ENCODE measurements at places on chromosomes 3 and 15.

DNA sequence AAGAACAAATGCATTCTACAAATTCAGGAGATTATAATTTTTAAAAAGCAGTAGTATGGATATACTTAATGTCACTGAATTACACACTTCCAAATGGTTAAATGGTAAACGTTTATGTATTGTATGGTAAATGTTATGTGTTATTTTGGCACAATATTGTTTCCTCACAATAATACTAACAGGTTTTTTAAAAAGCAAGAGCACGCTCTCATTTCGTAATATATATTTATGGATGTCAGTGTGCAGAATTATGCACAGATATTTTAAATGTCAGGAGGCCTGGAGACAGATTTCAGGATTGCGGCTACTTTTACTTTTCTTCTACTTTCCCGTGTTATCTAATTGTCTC, 533 bp downstream of the ZNF445 start:
- DNase-seq: no peak

GRCh38 chr15:58039079-58040035, 26.2 kb downstream of the ALDH1A2 start:
- DNase-seq: no peak

DNA sequence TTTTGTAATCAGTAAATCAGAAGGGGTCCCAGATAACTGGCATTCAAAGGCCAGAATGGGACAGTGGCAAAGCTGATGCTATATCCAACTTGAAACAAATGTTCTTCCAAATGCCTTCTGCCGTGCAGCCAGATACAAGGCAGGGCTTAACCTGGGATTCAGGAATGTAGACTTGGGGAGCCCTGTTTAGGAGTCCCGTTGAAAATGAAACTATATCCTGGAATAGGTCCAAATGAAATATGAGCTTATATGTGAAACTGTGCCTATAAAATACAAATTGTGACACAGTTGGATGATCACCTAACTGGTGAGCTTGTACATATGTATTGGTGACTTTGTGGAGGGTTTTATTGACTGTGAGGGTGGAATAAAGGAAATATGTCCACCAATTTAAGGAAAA, 28.7 kb downstream of the FRMD4B start:
- DNase-seq: no peak

- DNase-seq: no peak
Observed at GRCh38 chr3:195009616-195010015, 261.3 kb downstream of the XXYLT1 start.

GRCh38 chr3:142858043-142858442, 30.8 kb downstream of the PCOLCE2 start:
- no peak for DNase-seq

GRCh38 chr3:150270883-150271590, 137.1 kb upstream of the TSC22D2 start:
- DNase-seq: no peak

DNA sequence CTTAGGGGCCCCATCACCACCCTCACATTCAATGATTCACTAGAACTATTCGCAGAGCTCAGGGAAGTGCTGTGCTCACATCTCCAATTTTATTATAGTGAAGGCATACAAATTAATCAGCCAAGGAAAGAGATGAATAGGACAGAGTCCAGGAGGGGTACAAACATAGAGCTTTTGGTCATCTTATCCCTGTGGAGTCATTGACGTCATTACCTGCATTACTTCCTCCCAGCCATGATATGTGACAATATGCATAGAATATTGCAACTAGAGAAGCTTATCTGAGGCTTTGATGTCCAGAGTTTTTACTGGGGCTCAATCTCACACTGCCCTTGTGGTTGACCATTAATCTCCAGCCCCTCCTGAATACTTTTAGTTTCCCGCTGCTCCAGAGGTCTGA, 1.5 kb downstream of the IQCH start:
- DNase-seq: no peak
